ENCODE measurements at places on chromosomes 1 and 21.

GRCh38 chr1:231938711-231939110 is 312.1 kb downstream of the DISC1 start:
- no peak for DNase-seq

DNA sequence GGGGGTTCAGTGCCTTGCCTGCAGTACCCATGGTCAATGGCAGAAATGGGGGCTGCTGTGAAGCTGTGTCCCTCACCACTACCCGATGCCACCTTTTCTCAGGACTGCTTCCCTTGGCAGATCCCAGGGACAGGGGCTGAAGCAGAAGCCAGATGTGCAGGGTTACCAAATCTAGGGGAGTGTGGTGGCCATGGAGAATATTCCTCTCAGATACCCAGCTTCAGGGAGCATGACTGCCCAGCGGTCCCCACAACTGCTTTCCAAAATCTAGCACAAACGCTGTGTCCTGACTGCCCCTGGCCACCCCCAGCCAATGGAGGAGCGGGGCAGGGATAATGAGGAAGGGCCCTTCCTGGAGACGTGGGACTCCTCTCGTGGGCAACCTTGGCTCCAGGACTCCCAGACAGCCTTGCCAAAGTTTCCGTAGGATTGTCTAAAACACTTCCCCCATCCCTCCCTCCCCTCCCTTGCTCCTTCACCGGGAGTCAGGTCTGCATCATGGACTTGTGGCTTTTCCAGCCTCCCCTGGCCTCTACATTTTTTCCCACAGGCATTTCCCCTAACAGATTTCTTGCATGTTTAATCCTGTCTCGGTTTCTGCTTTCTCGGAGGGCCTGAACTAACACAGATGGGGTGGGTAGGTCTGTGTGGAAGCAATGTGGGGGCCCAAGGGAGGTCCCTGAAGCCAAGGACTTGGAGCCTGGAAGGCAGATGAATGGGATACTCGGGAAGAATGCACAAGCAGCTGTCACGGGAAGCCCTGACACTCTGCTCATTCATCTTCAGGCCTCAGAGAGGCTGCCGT is 80.5 kb downstream of the OMA1 start:
- DNase-seq, result no peak

- DNase-seq, result no peak
These were observed 20.8 kb upstream of the BTG2 start for GRCh38 chr1:203284411-203285123.

DNA sequence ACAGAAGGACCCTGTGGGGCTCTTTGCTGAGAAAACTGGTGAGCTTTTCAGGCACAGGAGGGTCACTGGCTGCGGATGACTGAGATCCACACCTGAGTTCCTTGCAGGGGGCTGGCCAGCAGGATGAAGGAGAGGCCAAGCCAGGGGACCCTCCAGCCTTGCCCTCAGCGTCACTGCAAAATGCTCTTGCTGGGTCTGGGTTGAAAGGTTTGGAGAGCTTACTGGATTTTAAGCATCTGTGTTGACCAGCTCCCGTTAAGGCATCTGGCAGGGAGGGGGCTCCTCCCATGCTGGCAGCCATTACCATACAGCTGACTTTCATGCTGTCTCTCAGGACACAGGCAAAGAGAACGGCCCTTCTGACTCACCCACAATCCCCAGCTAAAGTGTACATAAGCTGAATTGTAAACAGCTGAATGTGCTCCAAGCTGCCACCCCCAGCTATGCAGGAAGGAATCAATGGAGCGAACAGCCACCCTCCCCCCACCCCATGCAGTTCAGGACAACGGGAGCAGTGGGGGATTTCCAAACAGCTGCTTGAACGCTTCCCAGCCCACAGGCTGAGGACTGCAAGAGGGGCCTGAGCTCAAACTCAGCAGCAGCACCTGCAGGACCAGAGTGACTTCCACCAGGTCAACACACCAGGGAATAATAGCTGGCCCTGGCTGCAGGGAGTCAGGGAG is 21.3 kb upstream of the A3GALT2 start:
- no peak for DNase-seq

DNA sequence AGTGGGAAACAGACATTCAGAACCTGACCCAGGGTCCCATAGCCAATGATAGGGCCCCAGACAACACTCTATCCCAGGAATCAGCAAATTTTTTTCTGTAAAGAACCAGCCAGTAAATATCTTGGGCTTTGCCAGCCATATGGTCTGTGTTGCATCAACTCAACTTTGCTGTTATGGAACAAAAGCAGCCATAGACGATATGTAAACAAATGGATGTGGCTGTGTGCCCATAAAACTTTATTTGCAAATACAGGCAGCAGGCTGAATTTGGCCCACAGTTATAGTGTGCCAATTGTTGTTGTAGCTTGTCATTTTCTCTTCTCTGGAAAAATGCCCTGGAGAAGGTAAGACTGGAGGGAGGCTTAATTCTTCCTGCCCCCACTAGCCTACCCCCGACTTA is 431.1 kb upstream of the VAMP3 start:
- DNase-seq, result no peak

- no peak for DNase-seq
These were observed 400 bp downstream of the SAMD11 start for GRCh38 chr1:923991-924655.

Measured in CD4-positive, alpha-beta T cell treated with Interleukin-4 for 4 hours (primary cell).